ENCODE measurements at places on chromosomes 1 and 21.

DNA sequence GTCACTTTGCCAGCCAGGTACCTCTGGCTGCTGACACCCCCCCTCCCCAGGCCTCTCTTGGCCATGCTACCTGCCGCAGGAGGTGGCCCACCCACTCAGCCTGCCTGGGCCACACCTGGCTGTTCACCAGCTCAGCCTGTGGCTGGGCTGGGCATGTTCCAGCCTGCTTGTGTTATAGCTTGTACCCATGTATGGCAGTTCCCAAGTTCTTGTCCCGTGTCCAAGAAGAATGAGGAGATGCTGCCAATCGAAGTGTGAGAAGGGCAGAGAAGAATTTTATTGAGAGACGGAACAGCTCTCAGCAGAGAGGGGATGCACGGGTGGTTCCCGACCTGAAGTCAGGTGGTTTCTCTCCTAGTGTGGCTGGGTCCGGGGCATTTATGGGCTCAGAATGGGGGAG, 3.9 kb upstream of the MMEL1 start:
- DNase-seq = no peak

DNA sequence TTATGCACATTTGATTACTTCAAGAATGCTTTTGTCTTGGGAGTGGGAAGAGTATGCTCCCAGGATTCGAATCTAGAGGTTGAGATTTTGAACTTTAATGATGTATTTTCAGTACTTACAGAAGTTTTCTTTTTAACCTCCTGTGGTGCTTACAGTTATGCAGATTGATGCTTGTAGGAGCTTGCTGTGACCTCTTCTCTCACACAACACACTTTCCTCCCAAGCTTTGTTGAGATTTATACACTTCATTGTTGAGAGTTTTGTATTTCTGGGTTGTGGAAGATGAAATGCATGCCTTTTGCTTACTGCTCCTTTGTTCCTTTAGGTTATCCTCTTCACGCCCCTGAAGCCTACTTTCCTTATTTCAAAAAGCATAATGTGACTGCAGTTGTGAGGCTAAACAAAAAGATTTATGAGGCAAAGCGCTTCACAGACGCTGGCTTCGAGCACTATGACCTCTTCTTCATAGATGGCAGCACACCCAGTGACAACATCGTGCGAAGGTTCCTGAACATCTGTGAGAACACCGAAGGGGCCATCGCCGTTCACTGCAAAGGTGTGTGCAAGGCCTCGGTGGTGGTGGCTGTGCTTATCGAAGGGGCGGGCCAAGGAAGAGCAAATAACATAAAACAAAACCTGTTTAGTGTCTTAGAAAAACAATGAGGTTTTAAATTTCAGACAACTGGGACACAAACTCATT, 75.5 kb upstream of the GPR88 start:
- no peak for DNase-seq

GRCh38 chr1:212186427-212187207, 98.6 kb upstream of the PPP2R5A start:
- no peak for DNase-seq

DNA sequence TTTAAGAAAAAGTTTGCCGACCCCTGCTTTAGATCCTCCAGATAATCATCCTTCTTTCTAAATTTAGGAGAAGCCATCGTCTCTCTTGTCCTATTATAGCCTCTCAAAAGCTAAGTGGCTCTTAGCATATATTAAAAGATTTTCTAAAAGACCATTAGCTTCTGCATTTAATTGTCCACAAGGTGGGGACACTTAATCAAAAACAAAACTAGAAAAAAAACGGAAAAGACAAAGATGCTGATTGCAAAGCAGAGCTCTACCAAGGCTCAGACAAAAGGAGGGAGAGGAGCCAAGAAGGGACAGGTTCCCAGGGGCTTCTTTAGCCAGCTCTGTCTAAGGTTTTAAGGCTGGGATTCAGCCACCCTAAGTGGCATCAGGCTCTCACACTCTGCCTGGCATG, 128.3 kb upstream of the HMGB4 start:
- peak; percentile 64 for DNase-seq

- peak; percentile 67 for DNase-seq
Measured at GRCh38 chr21:45309069-45309986, 21.6 kb upstream of the POFUT2 start.

DNA sequence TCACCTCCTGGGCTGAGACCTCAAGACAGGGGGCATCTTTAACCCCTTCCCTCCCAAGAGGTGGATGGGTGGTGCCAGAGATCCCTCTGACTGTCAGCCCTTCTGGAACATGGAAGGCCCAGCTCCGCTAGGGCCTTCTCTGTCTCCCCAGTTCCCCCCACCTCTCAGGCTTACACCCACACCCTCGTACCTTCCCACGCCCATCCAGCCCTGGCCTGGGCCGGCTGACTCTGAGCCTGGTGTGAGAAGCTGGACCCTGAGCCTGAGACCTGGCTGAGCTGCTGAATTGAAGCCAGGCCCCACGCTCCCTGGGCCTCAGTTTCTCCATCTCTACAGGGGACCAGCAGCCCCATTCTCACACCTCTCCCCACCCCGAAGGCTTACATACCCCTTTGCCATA, 5.4 kb downstream of the EPHA2 start:
- DNase-seq = no peak

GRCh38 chr1:20105856-20106255, 13.5 kb downstream of the PLA2G2D start:
- DNase-seq = no peak

- no peak for DNase-seq
Measured at GRCh38 chr21:17979763-17980162, 160.6 kb upstream of the C21orf91 start.

DNA sequence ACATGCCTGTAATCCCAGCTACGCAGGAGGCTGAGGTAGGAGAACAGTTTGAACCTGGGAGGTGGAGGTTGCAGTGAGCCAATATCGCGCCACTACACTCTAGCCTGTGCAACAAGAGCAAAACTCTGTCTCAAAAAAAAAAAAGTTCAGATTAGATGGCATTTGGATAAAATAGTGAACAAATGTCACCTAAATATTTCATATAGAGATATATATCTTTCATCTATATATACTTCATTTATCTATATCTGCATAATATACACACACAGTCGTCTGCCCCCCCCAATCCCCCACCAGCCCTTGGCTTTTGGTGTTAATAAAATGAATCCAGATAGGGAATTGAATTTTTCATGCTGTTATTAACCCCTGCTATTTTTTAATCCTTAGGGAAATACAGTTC, 5.0 kb downstream of the PPP1R15B start:
- DNase-seq = no peak

- no peak for DNase-seq
Measured at GRCh38 chr21:44019568-44019958, 7.5 kb downstream of the TRAPPC10 start.

DNA sequence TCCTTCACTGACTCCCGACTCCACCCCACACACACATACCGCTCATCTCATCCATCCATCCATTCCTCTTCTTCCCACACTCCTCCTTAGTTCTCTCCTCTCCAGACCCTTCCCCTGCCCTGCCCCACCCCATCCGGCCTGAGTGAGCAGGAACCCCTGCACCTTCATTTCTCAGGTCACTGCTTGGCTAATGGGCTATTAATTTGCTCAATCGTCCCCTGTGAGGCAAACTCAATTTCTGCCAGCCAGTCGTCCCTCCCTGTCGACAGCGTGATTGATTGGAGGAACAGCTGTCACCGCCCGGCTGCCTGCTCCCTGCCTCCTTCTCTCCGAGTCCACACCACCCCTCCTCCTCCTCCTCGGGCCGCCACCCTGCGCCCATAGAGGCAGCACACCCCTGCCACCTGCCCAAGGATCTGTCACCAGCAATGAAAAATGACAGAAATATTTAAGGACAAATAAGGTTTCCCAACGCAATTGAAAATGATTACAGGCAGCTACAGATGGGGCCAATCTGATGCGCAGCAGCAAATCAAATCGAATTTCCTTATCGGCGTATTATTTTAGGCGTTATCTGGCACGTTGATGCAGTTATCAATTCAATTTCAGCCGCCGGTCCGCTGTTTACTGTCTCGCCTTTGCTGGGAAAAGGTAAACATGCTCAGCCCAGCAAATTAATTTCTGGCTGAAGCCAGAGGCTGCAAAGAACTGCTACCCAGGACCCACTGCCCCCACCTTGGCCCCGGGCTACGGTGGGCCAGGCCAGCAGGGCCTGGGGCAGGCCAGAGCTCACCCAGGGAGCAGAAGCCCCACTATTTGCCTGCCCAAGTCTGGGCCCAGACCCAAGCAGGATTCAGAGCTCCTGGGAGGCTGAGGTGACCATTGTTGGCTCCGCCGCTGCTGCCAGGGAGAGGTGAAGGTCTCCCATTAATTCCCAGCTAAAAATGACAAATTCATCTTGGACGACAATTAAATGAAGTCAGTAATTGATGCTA, 71.3 kb downstream of the TMEM53 start:
- no peak for DNase-seq

DNA sequence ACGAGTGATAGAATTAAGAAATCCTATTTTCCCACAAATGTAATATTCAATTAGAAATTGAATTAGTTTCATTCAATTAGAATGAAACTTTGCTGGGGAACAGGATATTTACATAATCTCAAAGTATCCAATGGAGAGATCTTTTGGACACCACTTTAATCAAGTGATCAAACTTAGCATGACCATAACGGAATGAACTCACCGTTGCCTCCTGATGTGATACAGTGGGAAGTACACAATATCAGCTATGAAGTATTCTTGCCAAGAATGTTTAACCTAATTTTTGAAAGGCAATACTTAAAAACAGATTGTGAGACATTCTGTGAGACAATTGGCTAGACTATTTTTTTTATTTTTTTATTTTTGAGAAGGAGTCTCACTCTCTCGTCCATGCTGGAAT, 16.6 kb downstream of the CDKN2C start:
- DNase-seq = no peak

DNA sequence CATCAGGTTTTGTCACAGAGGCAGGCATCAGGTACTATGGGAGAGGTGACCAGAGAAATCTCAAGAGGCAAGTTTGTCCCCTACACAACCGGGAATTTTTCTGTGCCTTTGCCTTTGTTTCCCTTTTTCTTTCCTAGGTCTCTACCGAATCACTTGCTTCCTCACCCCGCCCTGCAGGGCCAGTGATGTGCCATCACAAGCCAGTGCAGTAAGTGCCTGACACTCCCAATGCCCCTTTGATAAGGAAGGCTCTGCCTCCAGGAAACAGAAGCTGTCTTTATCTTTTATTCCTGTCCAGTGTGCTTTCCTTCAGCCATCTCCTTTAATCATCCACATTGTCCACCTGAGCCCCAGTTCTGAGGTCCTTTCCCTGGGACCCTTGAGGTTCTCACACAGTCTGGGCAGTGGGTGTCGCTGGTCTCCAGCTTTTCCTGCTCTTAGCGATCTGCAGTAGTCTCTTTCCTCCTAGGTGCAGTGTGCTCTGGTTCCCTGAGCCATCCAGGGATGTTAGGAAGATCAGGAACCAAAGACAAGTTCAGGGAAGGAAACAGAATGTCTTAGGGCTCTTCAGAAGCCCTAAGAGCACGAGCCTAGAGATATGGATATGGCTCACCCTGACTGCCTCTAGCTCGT, 36.6 kb downstream of the GJA5 start:
- DNase-seq = peak; percentile 43

DNA sequence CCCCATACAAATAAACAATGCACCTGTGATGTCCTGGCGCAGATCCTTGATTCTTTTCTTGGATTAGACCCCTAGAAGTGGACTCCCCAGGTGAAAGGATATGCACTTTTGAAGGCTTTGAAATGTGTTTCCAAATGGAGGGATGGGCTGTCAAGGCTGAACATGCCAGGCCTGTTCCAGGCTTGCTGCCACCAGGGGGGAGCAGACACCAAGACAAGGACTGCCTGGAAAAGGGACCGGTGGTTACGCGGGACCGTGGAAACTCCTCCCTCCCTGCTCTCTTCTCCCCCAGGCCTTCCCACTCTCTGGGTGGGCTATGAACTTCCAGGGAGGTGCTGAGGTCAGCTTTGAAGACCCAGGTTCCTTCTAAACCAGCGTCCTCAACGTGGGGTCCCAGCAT, 12.7 kb downstream of the C1QB start:
- peak; percentile 49 for DNase-seq

- DNase-seq = peak; percentile 48
Measured at GRCh38 chr1:66576645-66577044, 42.7 kb downstream of the SGIP1 start.

- DNase-seq = no peak
Measured at GRCh38 chr1:54585181-54586066, 37.4 kb downstream of the ACOT11 start.

- peak; percentile 52 for DNase-seq
Measured at GRCh38 chr1:40783001-40783905, at the start of gene KCNQ4. KCNQ4 (plus strand) TSS chr1:40783787; CDS start chr1:40784094, 307 bp downstream.

DNA sequence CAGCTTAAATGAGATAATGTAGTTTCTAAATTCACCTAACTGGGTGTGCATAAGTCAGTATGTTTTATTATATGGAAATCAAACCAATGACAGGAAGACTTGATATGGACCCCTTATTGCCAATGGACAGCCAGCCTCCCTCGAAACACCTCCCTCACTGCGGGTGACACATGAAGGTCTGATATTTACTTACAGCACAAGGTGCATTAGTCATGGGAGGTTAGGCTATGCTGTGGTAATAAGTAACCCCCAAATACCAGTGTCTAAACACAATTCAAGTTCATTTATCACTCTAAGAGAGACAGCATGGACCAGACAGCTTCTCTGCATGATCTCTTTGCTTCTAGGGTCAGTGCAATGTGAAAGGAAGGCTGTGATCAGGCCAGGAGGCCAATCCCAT, 126.0 kb upstream of the KCNJ6 start:
- no peak for DNase-seq

DNA sequence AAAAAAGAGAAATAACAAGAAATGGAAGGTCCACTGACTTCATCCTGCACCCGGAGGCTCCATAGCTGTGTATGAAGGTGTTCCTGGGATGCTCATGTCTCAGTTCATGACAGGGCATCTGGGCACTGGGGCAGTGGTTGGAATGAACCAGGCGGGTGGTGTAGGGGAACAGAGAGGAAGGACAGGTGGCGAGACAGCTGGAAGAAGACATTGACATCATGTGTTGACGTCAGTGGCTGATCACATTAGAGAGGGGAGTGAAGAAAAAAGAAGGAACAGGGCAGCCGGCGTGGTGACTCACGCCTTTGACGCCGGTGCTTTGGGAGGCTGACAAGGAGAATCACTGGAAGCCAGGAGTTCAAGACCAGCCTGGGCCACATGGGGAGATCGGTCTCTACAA, 50.1 kb downstream of the HUNK start:
- no peak for DNase-seq

- no peak for DNase-seq
Measured at GRCh38 chr1:21827141-21827679, 15.1 kb downstream of the LDLRAD2 start.

DNA sequence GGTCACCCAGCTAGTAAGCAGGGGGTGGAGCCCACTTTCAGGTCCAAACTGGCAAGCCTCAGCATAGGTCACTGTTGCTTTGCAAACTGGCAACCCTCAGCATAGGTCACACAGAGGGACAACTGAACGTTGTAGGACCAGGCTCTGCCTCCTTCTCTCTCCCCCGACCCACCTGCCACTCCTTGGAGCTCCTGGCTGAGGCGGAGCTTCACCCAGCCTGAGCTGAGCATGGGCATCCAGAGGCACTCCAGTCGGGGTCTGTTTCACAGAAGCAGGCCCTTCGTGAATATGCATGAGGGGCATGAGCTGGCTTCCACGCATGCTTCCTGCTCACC, 24.2 kb downstream of the CAPZB start:
- no peak for DNase-seq

Data from GM23248 (cell line).